Kidney (tissue), 22 donors: ENCODE measurements at places on chromosomes 7 and 10. TPM values are rescaled to one million over a fixed set of nuclear protein-coding genes. Genes with fewer than 3 reads are reported as not detected.

GRCh38 chr10:43181146-43181545 lies 42.9 kb downstream of the CSGALNACT2 start:
- peaks cover 6% of the 10 kb centered on the region for H3K36me3 ChIP-seq
- no peak overlapping the region for H3K4me3 ChIP-seq
- DNase-seq: no peak

DNA sequence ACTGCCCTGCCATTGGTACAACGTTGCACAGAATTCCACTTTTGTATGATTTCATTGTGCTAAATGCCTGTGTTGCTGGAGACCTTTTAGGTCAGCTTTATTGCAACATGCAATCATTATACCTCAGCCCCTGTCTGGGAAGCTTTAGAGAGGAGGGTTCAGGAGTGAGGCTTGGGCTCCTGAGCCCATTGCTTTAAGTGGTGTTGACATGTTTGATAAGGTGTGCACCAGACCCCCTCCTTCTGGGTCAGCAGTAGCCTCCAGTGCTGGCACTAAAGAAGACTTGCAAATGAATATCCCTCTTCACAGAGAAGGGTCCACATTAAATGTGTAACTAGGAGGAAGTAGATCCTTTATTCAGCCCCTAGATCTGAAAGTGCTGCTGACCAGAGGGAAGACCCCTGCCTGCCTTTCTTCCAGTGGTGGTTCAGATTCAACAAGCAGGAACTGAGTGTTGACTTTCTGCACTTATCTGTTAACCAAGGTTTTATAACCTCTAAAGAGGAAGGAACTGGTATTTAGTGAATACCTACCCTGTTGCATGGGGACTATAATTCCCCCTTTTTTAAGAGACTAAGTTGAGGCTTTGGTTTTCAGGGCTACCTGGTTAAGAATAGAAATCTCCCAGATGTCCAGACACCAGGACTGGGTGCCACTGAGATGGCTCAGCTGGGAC lies 369.4 kb upstream of the IGFBP3 start:
- no peaks in the 10 kb centered on the region for H3K36me3 ChIP-seq
- H3K27ac ChIP-seq: no peak overlapping the region
- DNase-seq: no peak
- H3K27me3 ChIP-seq: no peaks in the 10 kb centered on the region
- no peaks in the 10 kb centered on the region for H3K4me1 ChIP-seq

GRCh38 chr7:72080341-72080766 lies 331.8 kb downstream of the CALN1 start:
- H3K27me3 ChIP-seq: no peaks in the 10 kb centered on the region
- H3K4me3 ChIP-seq: no peak overlapping the region
- DNase-seq: no peak
- H3K36me3 ChIP-seq: no peaks in the 10 kb centered on the region
- no peak overlapping the region for H3K27ac ChIP-seq

DNA sequence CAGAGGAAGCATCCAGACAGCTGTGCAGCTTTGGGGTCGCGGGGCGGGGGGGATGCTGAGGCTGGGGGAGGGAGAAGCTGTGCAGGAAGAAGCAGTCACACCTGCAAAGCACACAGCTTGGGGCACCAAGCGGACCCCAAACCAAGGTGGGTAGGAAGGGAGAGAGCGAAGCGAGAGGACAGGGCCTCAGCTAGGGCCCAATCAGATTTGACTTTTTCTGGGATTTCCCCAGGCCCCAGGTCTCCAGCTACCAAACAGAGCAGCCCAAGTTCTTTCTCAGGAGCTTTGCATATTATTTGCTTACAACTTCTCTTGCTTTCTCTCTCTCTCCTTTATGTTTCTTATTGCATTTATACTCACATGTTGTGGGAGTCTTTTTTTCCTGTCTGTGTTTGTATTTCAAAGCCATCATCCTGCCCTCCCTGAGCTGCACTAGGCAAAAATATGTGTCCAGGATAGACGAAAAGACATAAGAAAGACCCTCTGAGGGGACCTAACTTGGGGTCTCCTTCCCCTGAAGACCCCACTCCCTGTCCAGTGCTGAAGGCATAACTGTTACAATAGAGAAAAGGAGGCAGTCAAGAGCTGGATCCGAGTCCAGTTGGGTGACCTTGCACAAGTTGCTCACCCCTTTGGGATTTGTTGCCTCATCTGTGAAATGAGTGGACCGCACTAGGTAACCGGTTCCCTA lies 50.6 kb upstream of the SMNDC1 start:
- H3K27me3 ChIP-seq: no peaks in the 10 kb centered on the region
- H3K27ac ChIP-seq: no peak overlapping the region
- no peaks in the 10 kb centered on the region for H3K36me3 ChIP-seq
- no peak for DNase-seq

The GRID1 gene
- 1.4 TPM for total RNA-seq

The NPY4R2 gene
- total RNA-seq: not detected

- H3K27ac ChIP-seq: no peak overlapping the region
- no peaks in the 10 kb centered on the region for H3K36me3 ChIP-seq
- H3K4me1 ChIP-seq: no peaks in the 10 kb centered on the region
- H3K4me3 ChIP-seq: no peak overlapping the region
- no peak for DNase-seq
Observed at GRCh38 chr7:99235925-99236324, 28.0 kb upstream of the KPNA7 start.

The CCNY gene
- total RNA-seq: 77.2 TPM

DNA sequence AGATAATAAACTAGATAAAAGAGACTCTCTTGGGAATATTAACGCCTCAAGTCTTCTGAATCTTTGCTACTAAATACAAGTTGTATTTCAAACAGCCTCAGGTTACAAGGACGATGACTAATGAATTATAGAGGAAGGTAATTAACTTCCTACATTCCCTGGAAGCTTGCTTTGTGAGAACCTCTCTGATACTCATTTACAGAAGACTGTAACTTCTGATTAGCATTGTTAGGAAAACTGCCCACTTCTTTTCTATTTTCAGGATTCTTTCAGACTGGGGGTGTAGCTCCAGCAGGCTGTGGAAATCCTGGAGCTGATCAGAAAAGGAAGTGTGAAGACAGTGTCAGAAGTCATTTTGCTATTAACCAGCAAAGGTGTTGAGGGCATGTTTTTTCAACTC lies 316.7 kb upstream of the NPSR1 start:
- DNase-seq: peak; percentile 65
- H3K36me3 ChIP-seq: no peaks in the 10 kb centered on the region
- H3K27me3 ChIP-seq: no peaks in the 10 kb centered on the region

The PRF1 gene
- total RNA-seq: 8.8 TPM

The SPACDR gene
- total RNA-seq: 0.54 TPM

- no peak overlapping the region for H3K27ac ChIP-seq
- DNase-seq: no peak
- no peaks in the 10 kb centered on the region for H3K4me1 ChIP-seq
- H3K36me3 ChIP-seq: no peaks in the 10 kb centered on the region
- H3K4me3 ChIP-seq: no peak overlapping the region
- H3K27me3 ChIP-seq: no peaks in the 10 kb centered on the region
Observed at GRCh38 chr10:85784792-85785191, 581.8 kb downstream of the GRID1 start.

The VSIR gene
- total RNA-seq: 66.6 TPM

DNA sequence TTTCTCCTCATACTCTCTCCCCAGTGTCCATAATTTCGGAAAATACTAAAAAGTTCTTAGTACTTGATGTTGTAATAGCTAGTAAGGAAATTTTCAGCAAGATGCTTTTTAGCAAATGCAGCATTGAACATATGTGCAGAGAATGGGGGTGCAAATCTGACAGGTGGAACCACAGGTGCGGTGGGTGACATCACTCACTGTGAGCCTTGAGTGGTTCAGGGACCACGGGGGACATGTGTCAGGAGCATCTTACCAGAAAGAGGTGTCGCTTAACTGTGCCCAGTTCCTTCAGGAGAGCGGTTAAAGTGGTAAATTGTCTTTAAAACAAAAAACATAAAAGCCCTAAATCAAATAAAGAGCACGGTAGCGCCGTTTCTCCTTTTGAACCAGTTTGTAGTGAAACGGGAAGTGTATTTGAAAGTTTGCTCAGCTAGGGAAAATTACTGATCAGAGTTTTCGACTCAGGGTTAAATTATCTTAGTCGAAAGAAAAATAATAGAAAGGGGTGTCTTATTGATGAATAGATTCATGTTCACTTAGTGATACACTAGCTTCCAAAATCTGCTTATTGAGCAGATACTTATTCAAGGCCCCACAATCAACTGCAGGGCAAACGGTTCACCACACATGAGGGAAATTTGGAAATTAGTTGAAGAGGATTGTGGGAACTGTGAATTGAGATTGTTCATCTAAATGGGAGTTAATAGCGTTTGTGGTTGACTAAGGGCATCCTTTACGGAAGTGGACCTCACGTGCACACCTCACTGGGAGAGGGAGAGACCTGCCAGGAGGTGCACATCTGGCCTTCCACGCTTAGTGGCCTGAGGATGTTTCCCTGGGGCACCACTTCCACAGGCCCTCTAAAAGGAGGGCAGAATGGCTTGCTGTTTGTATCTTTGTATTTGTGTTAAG lies 12.7 kb downstream of the CUL1 start:
- no peaks in the 10 kb centered on the region for H3K27me3 ChIP-seq
- no peak overlapping the region for H3K4me3 ChIP-seq
- no peak overlapping the region for H3K27ac ChIP-seq
- no peaks in the 10 kb centered on the region for H3K36me3 ChIP-seq

The HABP2 gene
- 25.6 TPM for total RNA-seq

The CYP2C19 gene
- total RNA-seq: 0.28 TPM

- DNase-seq: no peak
- no peaks in the 10 kb centered on the region for H3K27me3 ChIP-seq
- no peak overlapping the region for H3K27ac ChIP-seq
- no peaks in the 10 kb centered on the region for H3K36me3 ChIP-seq
Observed at GRCh38 chr10:102467318-102467717, 16.0 kb upstream of the C10orf95 start.

DNA sequence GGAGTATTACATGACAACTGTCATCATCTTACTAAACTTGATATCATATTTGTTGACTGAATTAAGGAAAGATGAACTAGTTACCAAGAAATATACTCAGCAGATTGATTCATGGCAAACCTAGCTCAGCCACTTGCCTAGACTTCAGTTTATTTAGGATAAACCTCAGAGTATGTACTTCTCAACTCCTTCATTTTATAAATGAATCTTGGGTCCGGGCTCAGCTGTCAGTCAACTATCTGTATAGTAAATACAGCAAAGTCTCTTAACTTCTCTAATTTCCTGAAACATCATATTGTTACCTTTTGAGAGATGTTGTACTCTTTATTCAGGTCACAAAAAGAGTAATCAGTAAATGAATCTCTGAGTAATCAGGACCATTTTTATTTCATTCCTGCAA lies 211.0 kb upstream of the KLF14 start:
- peaks cover 9% of the 10 kb centered on the region for H3K4me1 ChIP-seq
- H3K27ac ChIP-seq: no peak overlapping the region
- H3K27me3 ChIP-seq: no peaks in the 10 kb centered on the region
- no peak for DNase-seq

The GRM8 gene
- total RNA-seq: 3.2 TPM

The SEMA3A gene
- total RNA-seq: 10.7 TPM

The SDHAF3 gene
- total RNA-seq: 17.2 TPM

The CCDC172 gene
- not detected for total RNA-seq

DNA sequence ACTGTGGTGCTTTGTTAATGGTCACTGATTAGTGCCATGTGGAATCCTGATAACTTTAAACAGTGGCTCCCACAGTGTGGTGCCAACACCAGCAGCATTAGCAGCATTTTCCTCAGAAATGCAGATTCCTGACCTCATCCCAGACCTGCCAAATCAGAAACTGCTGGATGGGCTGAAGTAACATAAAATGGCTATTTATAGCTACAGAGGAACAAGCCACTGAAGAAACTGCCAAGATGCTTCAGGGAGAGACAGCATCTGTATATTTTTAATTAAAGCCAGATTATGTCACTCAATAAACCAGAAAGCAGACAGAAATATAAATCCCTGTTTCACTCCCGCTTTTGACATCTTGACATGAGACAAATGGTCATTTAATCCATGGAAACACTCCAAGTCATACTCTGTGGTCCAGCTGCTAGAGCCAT lies 178.5 kb downstream of the AMPH start:
- no peaks in the 10 kb centered on the region for H3K27me3 ChIP-seq
- H3K36me3 ChIP-seq: no peaks in the 10 kb centered on the region
- H3K4me3 ChIP-seq: no peak overlapping the region

The ADAM22 gene
- total RNA-seq: 7.9 TPM

DNA sequence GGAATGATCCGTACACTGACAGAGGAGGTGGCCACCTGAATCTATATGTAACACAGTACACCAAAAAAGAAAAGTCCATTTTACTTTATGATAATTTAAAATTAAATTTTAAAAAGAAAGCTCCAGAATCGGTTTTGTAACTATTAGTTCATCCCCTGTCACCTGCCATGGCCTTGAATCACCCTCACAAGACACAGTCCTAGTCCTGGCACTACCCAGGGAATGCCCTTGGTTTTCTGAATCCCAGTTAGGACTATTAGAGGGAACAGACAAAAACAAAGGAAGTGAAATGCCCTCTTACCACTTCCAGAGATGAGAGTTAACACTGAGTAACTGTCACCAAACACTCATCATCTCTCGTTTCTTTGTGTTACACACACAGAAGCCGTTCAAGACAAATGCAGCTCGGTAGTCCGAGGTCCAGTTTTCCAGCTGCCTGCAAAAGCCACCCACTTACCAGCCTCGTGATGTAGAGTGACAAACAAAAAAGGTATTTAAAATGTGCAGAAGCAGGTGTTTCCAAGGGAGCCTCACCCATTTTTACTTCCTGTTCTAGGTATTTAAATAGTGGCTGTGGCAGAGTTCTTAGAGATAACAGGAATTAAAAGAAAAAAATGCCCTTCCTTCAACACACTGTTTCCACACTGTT lies 6.1 kb downstream of the PTPRN2 start:
- no peaks in the 10 kb centered on the region for H3K36me3 ChIP-seq
- no peak overlapping the region for H3K27ac ChIP-seq
- H3K27me3 ChIP-seq: peaks cover 20% of the 10 kb centered on the region
- H3K4me1 ChIP-seq: no peaks in the 10 kb centered on the region
- no peak overlapping the region for H3K4me3 ChIP-seq

DNA sequence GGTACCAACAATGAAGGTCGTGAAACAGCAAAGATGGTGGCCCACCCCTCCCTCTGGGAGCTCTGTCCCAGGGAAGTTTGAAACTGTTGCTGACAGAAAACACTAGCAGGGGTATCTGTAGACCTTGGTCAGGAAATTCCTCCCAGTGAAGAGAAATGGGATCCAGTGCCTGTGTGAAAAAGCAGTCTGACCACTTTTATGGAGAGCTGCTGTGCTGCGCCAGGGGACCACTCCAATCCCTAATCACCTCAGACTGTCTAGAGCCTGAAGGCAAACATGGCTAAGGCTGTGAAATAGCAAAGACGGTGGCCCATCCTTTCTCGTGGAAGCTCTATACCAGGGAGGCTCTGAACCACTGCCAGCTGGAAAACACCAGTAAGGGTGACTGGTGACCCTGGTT lies 38.3 kb upstream of the TMEM140 start:
- no peaks in the 10 kb centered on the region for H3K4me1 ChIP-seq
- no peak overlapping the region for H3K27ac ChIP-seq
- no peak overlapping the region for H3K4me3 ChIP-seq
- H3K27me3 ChIP-seq: no peaks in the 10 kb centered on the region
- DNase-seq: no peak

The LIPK gene
- total RNA-seq: not detected
